ENCODE measurements at places on chromosomes 6 and 20.

GRCh38 chr6:162626869-162627268 lies 100.7 kb downstream of the PRKN start:
- no peak for DNase-seq

DNA sequence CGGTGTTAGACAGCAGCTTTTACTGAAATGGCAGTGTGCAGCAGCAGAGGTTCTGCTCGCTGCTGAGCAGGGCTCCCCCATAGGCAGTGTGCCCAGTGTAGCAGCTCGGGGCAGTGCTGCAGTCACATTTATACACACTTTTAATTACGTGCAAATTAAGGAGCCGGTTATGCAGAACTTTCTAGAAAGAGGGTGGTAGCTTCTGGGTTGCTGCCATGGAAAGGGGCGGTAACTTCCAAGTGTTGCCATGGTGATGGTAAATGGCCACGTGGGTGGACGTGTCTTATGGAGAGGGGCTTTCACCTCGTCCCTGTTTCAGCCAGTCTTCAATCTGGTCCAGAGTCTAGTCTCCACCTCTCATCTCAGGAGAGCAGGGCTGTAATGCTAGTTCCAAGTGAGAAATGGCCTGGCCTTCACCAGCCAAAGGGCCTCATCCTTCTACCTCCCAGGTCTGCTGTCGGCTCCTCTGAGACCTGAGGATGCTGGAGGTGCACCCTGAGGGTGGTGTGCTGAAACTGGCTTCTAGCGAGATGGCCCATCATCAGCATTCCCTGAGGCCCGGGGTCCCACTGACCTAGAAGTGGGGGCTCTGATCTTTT lies 180.5 kb upstream of the PMEPA1 start:
- no peak for DNase-seq

- peak; percentile 41 for DNase-seq
Measured at GRCh38 chr6:75932067-75932466, 140.4 kb downstream of the IMPG1 start.

GRCh38 chr6:130843575-130844320 lies 16.5 kb downstream of the SMLR1 start:
- peak; percentile 38 for DNase-seq

- no peak for DNase-seq
Measured at GRCh38 chr6:13472099-13472498, 15.3 kb downstream of the GFOD1 start.

- no peak for DNase-seq
Measured at GRCh38 chr20:51934301-51935002, 132.1 kb upstream of the SALL4 start.

- DNase-seq = no peak
Measured at GRCh38 chr20:57680131-57680716, 29.6 kb downstream of the PMEPA1 start.

- DNase-seq = peak; percentile 57
Measured at GRCh38 chr6:116616737-116617053, 416 bp downstream of the RSPH4A start.

GRCh38 chr6:11947575-11947974 lies 64.5 kb upstream of the HIVEP1 start:
- no peak for DNase-seq

GRCh38 chr6:19086480-19086879 lies 699.3 kb downstream of the RNF144B start:
- no peak for DNase-seq

DNA sequence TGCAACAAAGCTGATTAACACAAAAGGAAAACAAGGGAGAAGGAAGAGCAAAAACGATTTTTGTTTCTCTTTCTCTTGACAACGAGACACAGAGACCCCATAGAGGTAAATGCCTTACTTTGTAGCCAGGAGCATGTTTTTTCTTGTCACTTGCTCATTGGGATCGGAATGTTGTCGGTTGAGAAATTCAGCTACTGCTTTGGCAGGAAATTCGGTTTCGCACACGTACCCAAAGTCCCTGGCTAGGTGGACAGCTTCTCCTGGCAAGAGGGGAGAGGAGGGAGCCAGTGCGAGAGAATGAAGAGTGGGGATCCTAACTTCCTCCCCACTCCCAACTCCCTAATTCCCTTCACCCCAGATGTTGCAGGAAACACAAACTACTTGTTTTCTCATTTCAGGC lies 14.5 kb downstream of the TFAP2A start:
- no peak for DNase-seq

DNA sequence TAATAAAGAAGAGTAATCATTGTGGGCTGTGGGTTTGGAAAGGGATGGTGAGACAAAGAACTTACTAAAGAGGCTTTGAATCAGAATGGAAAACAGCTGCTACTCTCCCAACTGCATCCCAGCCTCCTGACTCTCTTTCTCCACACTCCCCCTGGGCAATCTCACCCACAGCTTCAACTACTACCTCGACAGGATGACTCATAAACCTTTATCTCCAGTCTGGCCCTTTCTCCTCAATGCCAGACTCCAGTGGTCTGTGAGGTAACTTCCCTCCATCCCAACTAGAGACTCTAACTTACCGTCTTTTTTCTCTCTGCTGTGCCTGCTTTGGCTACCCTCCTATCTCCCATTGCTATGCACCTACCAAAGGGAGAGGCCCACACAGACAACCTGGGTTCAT lies 135.3 kb upstream of the RREB1 start:
- DNase-seq = no peak

DNA sequence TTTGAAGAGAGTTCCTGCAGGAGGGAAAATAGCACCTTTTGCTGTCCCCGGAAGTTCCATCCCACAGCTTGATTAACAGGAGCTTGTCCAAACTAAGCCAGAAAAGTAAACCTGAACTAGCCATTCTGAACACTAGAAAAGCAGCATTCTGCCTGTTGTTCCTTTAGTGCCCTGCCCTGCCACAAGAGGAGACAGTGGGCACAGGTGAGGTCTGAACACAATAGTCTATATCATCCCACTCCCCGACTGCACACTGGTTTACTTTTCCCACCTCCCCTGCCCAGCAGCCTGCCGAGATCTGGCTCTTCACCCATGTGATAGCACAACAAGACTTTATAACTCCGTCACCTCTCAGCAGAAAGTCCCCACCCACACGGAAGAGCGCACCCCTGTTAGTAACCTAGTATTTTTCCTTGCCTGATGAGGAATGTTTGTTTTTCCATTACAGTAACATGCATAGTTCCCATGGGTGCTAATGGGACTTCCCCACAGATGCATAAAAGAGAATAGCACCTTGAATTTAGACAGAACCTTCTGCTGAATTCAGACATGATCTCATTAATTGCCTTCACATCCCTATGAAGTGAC lies 59.7 kb downstream of the TFAP2A start:
- no peak for DNase-seq

DNA sequence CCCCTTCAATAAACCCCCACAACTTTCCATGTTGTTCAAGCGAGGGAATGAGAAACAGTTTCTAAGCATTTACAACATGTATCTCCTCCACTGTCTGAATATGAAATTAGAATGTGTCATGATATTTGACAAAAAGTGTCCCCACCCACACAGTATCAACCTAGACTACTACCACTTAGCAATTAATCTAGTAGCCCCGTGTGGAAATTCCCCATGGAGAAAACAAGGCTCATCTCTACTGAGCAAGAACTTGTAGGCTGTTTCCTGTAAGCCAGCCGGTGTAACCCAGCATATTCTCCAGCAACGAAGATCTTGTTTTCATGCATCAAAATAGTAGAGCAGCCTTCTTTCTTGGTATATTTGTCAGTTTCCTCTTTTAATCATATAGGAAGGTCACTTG lies 115.0 kb downstream of the IRF4 start:
- DNase-seq = no peak

- no peak for DNase-seq
Measured at GRCh38 chr20:44430270-44431065, 45.2 kb upstream of the TTPAL start.

GRCh38 chr6:106448000-106448426 lies 87.5 kb downstream of the CRYBG1 start:
- no peak for DNase-seq

- peak; percentile 6 for DNase-seq
Measured at GRCh38 chr6:139262519-139263300, 29.1 kb downstream of the TXLNB start.

DNA sequence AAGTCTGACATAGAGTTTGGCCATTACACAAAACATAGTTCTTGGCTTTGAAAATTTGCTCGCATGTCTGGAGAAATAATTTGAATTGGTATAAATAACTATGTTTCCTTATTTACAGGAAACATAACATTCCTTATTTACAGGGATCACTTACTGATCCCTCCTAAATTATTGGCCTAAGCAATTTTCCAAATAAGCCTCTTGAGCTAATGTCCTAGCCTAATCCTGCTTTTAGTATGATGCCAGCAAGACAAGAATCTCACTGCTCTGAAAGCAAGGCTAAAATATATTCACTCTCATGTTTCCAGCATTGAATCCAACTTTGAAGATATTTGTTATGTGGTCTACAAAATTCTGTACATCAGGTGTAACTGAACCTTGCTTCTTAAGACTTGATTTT lies 4.1 kb upstream of the TBC1D32 start:
- DNase-seq = no peak

DNA sequence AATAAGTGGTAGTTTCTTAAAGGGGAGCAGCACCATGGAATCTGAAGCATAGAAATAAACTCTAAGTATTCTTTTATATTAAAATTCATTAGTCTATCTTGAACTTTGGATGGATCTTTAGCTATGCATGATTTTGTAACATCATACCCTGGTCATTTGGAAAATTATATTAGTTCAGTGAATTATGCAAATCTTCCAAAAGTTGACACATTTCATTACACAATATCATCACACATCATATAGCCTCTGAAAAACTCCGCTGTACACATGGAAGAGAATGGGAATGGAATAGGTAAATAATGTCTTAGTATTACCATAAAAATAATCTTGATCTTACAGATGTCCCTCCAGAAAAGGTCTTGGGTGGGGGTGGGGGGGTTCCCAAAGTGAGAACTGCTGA lies 96.1 kb downstream of the ATXN1 start:
- DNase-seq = no peak

- DNase-seq = no peak
Measured at GRCh38 chr6:101722991-101723579, 329.6 kb downstream of the GRIK2 start.

GRCh38 chr6:127343809-127344659 lies 625 bp upstream of the ECHDC1 start:
- DNase-seq = peak; percentile 46

GRCh38 chr20:6074145-6074561 lies 20.3 kb upstream of the LRRN4 start:
- peak; percentile 54 for DNase-seq

DNA sequence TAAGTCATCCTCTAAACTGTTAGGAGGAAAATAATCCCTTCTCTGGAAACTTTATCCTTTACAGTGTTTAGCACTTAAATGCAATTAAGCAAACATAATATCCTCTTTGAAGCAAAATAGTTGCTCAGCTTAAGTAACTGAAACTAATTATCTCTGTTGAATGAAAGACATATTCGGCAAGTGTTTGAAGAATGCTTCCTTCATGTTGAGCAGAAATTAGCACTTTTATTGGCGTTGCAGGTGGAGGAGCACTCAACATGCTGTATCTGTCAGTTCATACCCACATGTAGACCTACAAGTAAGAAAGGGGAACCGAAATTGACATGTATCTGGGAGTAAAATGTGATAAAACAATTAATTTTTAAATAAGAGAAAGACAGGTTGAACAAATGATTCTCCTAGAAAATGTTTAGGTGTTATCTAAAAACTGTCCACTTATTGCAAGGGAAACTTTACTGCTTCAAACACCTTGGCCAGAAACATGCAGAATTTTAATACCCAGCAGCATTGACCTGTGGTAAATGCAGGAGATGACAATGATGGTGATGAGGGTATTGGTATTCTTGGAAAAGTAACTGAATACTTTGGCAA lies 987.0 kb upstream of the MAP3K7 start:
- DNase-seq = peak; percentile 24

DNA sequence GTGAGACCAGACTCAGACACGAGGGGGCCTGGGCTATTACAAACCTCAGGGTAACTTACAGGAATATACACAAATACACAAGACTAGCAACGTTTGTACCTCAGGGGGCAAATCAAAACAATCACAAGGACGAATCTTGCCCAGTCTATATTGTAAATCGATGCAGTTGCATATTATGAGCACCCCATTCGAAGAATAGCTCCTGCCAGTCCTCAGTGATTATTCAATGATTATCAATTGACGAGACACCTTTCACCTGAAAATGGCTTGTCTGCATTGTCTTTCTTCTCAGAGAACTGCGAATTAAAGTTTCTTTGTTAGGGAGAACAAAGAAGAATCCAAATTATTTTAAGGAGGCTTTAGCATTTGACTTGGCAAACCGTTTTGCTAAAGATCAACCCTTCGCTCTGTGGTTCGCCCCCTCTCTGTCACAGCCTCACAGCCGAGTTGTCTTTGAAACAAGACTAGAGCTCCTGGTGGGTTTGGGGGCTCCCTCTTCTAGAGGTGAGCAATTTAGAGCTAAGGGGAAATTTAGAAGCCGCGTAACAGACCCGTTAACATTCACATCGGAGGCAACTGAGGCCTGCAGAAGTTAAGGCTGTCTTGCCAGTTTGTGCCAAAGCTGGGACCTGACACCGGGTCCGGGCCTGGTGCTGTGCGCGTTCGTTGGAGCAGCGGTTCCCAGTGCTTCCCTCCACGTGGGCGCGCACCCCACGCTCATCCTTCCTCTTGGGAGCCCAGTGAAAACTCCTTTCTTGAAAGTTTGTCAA lies 24.9 kb upstream of the MAP3K7 start:
- no peak for DNase-seq

GRCh38 chr6:158158123-158158522 lies 9.9 kb downstream of the SERAC1 start:
- no peak for DNase-seq

DNA sequence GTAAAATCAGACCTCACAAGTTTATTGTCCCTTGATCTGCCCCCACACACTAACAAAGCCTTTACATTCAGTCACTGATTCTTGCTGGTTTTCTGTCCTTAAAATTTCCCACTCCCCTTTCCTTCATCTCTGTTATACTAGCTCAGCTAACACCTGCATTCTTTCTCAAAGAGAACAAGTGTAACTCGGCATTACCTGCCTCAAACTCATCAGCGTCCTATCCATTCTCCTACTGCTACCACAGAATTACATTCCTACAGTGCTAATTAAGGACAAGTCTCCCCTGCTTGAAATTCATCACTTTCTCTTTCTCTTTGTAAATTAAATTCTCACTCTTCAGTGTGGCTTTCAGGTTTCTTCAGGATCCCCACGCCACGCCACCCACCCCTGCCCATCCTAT lies 773.2 kb downstream of the FRK start:
- no peak for DNase-seq

GRCh38 chr6:28515676-28516075 lies at the start of gene GPX6:
Gene GPX6 (minus strand): TSS chr6:28515793. CDS start chr6:28515743, 50 bp downstream.
- no peak for DNase-seq

DNA sequence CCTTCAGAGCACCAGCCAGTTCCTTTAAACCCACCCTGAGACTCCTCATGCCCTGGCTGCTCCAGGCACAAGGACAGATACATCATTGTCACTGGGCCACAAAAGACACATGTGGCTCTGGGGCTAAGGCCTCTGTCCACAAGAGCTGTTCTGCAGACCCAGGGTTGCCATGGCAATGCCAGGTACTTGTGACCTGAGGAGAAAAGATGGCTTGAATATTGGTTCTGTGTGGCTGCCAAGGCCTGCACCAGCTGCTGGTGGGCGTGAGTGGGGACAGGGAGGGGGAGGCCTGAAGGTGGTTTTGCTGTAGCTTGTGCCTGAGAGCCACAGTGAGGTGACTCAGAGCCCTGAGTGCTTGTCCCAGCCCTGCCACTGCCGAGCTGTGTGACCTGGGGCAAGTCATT lies 31.8 kb downstream of the SAYSD1 start:
- DNase-seq = peak; percentile 73

GRCh38 chr6:69601132-69601531 lies 195.7 kb downstream of the LMBRD1 start:
- DNase-seq = no peak

Measured in NCI-H1105 treated with DMSO at 0.1 percent for 48 hours (cell line).